Liver (tissue), 10 donors: ENCODE measurements at places on chromosomes 6 and 20.
A peak's percentile ranks its signal among the peaks of the same experiment; 100 is the strongest.

DNA sequence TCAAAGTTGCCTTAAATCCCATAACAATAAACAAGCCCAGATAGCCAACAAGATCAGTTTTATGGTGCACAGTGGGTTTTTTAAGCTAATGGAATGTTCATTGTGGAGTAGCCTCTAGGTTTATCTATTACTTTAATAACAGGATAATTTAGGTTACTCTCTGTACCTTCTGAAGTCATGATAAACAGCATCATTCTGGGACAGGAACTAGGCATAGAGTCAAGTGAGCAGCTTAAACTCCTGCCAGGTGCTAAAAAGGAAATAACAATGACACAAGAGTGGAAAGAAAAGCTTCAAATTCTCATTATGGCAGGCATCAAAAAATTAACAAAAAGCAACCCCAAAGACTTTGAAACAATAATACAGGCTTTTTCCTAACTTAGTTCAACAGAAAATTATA, 228.8 kb downstream of the HACE1 start:
- no peaks in the 10 kb centered on the region for H3K36me3 ChIP-seq
- DNase-seq = no peak
- peaks cover 2% of the 10 kb centered on the region for H3K27me3 ChIP-seq
- H3K27ac ChIP-seq = no peak overlapping the region
- no peaks in the 10 kb centered on the region for H3K4me1 ChIP-seq

DNA sequence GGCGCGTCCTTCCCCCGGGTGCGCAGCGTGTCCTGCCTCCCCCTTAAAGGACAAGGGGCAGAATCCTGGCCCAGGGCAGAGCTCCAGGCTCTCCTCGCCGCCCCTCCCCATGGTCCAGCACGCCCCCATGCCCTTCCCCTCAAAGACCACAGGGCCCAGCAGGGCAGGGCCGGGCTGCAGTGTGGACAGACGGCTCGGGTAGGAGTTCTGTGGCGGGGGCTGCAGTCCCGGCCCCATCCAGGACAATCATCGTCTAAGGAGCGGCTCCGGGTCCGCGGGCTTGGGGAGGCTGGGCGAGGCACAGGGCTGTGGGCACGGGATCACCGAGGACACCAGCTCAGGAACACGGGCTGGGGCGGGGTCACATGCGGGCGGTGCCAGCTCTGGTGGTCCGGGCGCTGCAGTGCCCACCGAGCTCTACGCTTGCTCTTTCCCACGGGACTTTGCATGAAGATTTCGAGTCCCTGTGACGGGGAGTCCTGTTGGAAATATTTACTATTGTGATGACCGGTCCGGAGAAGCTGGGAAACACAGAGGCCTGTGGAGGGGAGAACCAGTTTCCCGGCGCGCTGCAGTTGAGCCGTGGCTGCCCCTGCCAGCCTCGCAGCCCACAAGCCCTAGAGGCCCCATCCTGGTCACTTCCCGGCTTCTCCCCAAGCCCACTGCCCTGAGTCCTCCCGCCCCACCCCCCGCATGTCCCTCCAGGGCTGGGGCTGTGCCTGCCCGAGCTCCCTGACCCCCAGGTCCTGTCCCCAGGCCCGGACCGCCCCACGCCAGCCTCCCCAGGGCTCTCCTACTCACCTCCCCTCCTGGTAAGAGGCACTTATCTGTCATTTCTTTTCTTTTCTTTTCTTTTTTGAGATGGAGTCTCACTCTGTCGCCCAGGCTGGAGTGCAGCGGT, 20.6 kb downstream of the SLC17A9 start:
- no peak overlapping the region for H3K27ac ChIP-seq
- no peaks in the 10 kb centered on the region for H3K36me3 ChIP-seq
- peaks cover 8% of the 10 kb centered on the region for H3K27me3 ChIP-seq
- H3K4me1 ChIP-seq = peaks cover 6% of the 10 kb centered on the region

DNA sequence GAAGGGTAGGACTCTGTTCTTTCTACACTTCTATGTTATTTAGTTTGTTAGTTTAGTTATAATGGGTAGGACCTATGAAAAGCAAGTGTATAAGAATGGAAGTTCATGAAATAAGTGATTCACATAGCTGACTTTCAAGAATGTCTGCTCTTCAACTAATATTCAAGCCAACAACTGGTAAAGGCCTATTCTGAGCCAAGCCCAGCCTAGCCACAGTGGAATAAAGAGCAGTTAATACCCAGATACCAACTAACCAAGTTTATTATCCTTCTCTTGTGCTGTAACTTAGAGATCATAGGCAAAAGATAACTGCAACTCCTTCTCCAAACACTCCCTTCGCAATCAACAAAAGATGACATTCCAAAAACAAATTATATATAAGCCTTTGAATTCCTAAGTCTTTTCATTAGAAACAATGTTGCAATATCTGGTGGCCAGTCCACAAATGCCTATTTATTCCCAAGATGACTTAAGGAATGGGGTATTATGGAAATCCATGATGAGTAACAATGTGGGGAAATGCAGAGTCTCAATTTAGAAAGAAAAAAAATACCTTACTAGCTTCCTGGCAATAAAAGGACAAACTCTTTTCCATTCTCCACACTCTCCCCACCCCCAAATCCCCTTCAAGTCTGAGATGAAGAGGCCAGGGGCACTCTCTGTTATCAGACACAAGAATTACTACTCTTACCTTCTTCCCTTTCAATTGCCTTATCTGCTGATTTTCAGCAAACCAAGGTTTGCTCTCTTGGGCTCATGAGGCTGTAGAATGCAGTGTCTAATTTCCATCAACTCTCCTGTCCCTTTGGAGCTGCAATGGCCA, 27.4 kb downstream of the BTBD9 start:
- H3K27me3 ChIP-seq = no peaks in the 10 kb centered on the region
- H3K4me3 ChIP-seq = no peak overlapping the region

DNA sequence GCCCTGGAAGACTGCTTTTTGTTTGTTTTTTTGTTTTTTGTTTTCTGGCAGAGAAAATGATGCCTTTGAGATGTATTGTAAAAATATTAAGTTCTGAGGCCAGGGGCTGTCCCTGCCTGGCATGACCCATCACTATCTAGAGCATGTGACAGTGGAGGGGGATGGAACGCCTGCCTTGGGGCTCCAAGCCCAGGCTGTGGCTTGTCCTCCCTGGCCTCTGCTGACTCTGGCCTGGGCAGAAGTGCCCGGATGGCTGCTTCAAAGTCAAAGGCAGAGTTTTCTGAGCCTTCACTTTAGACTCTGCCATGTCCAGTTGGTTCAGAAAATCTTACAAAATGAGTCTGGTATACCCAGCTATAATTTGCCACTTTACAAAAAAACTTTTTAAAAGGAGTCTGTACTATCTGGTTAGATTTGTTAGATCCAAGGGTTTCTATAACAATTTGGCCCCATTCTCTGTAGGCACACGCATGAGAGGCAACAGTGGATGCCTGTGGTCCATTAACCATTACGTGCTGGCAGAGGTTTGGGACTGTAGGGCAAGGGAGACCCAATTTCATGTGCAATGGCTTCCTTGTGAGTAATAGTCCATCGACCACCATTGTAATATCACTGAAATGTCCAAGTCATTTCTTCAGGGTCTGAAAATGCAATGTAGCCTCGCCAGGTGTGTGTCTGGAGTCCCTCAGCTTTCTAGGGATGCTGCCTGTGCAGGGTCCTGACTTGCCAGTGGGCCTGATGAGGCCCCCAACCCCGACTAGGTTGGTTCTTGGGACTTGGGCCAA, 8.3 kb downstream of the PPP1R3G start:
- H3K27me3 ChIP-seq = no peaks in the 10 kb centered on the region
- no peaks in the 10 kb centered on the region for H3K36me3 ChIP-seq
- H3K4me1 ChIP-seq = no peaks in the 10 kb centered on the region
- DNase-seq = no peak

DNA sequence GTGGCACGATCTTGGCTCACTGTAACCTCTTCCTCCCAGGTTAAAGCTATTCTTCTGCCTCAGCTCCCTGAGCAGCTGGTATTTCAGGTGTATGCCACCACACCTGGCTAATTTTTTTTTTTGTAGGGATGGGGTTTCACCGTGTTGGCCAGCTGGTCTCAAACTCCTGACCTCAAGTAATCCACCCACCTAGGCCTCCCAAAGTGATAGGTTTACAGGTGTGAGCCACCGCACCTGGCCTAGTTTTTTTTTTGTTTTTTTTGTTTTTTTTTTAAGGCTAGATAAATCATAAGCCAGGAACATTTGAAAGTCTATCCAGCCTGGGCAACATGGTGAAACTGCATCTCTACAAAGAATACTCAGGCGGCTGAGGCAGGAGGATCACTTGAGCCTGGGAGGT, 10.9 kb downstream of the RRP36 start:
- H3K4me3 ChIP-seq = no peak overlapping the region
- no peaks in the 10 kb centered on the region for H3K27me3 ChIP-seq
- H3K36me3 ChIP-seq = peaks cover 41% of the 10 kb centered on the region
- peaks cover 12% of the 10 kb centered on the region for H3K4me1 ChIP-seq

GRCh38 chr6:91694016-91694654, 1107.3 kb upstream of the MAP3K7 start:
- no peak for DNase-seq
- no peaks in the 10 kb centered on the region for H3K36me3 ChIP-seq
- no peak overlapping the region for H3K4me3 ChIP-seq
- H3K4me1 ChIP-seq = no peaks in the 10 kb centered on the region
- no peaks in the 10 kb centered on the region for H3K27me3 ChIP-seq

DNA sequence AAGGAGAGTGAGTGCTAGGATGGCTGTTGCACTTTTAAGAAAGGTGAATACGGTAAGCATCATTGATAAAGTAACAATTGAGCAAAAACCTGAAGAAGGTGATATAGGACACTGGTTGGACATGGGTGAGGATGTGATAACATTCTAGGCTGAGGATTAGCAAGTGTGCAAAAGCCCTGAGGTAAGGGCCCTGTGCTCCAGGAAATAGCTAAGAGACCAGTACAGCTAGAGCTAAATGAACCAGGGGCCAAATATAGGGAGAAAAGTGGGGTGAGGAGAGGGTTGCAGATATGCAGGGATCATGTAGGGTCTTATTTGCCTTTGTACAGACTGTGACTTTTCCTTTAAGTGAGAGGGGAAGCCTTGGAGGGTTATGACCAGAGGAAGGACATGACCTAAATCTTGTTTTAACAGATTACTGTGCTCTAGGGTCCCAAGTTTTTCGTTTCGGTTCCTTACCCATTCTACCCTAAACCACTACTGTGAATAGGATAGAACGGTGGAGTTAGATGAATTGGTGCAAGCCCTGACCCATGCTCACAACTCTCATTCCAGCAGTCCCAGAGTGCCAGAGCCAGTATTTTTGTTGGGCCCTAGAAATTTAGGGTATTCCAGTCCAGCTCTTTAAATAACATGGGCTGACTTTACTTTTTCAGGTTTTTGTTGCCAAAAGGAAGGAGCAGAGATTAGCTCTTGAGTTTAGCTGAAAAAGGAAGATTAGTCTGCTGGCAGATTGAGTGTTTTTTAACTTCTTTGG, 10.7 kb downstream of the MAPK14 start:
- no peaks in the 10 kb centered on the region for H3K36me3 ChIP-seq
- DNase-seq = no peak
- H3K4me3 ChIP-seq = no peak overlapping the region
- H3K27ac ChIP-seq = peak overlapping the region; percentile 21

GRCh38 chr6:165834613-165835259, 171.7 kb upstream of the PDE10A start:
- H3K4me3 ChIP-seq = no peak overlapping the region
- H3K4me1 ChIP-seq = peaks cover 17% of the 10 kb centered on the region
- H3K27me3 ChIP-seq = no peaks in the 10 kb centered on the region
- H3K36me3 ChIP-seq = no peaks in the 10 kb centered on the region
- no peak overlapping the region for H3K27ac ChIP-seq
- peak; percentile 67 for DNase-seq

DNA sequence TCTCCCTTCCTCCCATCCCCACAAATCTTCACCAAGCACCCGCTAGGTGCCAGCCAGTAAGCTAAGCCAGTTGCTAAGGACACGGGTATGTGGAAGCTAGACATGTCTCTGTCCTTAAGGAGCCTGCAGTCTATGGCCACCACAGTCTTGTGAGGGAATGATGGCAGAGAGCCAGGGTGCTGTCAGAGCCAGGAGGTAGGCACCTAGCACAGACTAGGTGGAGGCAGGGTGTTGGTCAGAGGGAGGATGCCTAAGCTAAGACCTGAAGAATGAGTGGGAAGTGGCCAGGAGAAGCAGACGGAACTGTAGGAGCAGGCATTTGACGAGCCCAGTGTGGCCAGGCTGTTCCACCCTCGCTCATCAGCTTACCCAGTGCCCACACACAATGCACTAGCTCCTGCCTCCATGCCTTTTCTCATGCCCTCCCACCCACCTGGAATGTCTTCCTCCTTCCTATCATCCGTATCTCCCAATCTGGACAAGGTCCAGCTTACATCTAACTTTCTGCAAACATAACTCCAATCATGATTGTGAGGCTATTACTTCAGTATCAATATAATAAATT, 125.6 kb downstream of the FOXC1 start:
- H3K4me3 ChIP-seq = no peak overlapping the region
- no peaks in the 10 kb centered on the region for H3K27me3 ChIP-seq
- DNase-seq = no peak
- H3K27ac ChIP-seq = no peak overlapping the region

DNA sequence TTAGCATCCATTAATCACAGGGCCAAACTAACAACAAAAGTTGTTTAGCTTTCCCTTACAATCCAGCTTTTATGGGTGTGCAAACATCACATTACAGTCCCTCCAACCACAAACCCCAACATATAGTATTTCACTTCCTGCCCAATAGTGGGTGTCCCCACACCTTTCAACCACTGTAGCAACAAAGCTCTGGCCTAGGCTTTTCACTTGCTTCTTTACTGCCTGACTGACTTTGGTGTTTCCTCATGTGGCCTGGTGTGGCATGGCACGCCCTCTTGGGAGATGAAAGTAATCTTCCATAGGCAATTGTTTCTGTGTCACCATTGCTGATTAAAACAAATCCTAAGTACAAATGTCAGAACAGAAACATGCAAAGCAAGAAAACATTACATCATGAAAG, 46.3 kb downstream of the MCM8 start:
- H3K36me3 ChIP-seq = peaks cover 3% of the 10 kb centered on the region
- DNase-seq = no peak
- H3K4me1 ChIP-seq = no peaks in the 10 kb centered on the region
- no peak overlapping the region for H3K27ac ChIP-seq
- no peaks in the 10 kb centered on the region for H3K27me3 ChIP-seq

DNA sequence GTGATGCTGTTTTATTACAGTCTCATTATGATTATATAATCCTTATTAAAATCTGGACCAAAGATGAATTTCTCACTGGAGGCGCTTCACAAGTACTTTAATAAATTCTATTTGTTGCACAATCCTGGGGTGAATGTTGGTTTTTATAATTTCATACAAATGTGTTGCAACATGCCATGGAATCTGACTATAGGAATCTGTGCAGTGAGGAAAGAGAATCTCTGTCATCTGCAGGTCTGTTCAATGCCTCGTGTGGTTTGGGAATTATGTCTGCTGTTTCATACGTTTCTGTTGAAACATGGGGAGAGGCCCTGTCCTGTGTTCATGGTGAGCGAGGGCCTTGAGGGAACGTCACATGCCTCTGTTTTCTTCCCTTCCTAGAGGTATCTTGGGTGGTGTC, 277.3 kb downstream of the CDH4 start:
- DNase-seq = no peak
- no peak overlapping the region for H3K4me3 ChIP-seq
- no peaks in the 10 kb centered on the region for H3K36me3 ChIP-seq
- H3K27me3 ChIP-seq = peaks cover 4% of the 10 kb centered on the region
- no peak overlapping the region for H3K27ac ChIP-seq
- H3K4me1 ChIP-seq = no peaks in the 10 kb centered on the region
